Eye (tissue), 1 donor: ENCODE measurements at places on chromosomes 7 and 10.

GRCh38 chr10:43230101-43230908, 36.6 kb downstream of the RASGEF1A start:
- DNase-seq: no peak

GRCh38 chr7:37409461-37409860, 39.2 kb downstream of the ELMO1 start:
- DNase-seq: no peak

GRCh38 chr10:96638696-96639095, 51.9 kb upstream of the TM9SF3 start:
- DNase-seq: no peak

- DNase-seq: no peak
Observed at GRCh38 chr10:326894-327635, 191.8 kb downstream of the ZMYND11 start.

DNA sequence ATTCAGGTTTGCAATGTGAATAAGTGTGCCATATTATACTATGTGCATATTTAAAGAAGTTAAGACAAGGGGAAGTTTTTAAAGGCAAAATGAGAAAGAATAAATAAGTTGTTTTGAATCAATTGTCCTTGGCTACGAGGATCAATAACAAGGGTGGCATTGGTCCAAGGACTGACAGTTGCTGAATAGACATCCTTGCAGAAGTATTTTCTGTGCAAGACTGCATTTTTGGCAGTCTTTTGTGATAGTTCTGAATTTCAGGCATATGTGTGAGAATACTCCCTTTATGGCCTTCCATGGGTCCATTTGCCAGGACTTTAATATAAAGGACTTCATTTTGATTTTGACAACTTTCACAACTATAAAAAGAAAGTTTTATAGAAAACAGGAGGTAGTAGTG, 5.4 kb upstream of the LIPA start:
- DNase-seq: no peak

GRCh38 chr10:14200698-14201544, 129.8 kb downstream of the FRMD4A start:
- DNase-seq: no peak

- no peak for DNase-seq
Observed at GRCh38 chr7:84495128-84495527, 300.5 kb upstream of the SEMA3A start.

DNA sequence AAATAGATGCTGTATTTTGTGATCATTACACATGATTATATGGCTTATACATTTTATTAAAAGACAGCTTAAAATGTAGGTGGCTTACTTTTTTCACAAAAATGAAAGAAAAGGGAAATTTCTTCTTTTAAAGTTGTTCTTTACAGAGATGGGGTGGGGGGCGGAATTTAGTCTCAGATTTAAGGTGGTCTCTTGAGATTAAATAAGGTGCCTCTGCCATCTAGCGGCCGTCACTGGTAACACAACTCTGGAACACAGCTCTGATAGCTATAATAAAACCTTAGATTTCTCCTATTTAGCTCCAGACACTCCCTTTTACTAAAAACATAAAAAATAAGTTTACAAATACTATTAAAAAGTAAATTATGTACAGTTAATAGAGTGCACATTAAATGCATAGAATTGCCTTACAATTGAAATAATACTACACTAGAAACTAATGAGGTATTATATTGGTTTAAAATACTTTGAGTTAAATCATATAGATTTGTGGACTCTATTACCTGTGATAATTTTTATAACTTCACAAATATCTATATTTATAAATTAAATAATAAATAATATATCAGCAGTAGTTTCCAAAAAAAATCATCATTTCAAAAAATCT, 210.9 kb downstream of the DGKB start:
- peak; percentile 80 for DNase-seq

DNA sequence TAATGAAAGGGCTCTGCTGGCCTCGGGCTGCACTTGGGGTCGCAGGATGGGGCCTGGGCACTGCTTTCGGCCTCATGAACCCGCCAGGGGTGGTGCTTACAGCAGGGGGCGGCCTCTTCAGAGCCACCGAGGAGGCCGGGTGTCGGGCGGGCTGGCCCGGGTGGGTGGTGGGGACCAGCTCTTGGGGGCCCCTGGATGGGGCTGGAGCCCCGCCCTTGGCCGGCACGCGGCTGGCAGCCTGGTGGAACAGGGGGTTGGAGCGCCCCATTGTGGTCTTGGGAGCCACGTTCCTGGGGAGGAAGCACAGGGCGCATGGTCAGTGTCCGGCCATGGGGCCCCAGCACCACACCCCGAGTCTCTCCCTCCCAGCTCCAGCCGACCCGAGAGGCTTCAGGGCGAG, 8.8 kb downstream of the ADAM8 start:
- DNase-seq: no peak

GRCh38 chr7:128409596-128410450, at the start of gene IMPDH1:
TSS of gene IMPDH1 (minus strand) at chr7:128409982. CDS start at chr7:128409901, 81 bp downstream.
- DNase-seq: peak; percentile 90

GRCh38 chr10:13536674-13537366, 8.0 kb upstream of the BEND7 start:
- DNase-seq: peak; percentile 88

DNA sequence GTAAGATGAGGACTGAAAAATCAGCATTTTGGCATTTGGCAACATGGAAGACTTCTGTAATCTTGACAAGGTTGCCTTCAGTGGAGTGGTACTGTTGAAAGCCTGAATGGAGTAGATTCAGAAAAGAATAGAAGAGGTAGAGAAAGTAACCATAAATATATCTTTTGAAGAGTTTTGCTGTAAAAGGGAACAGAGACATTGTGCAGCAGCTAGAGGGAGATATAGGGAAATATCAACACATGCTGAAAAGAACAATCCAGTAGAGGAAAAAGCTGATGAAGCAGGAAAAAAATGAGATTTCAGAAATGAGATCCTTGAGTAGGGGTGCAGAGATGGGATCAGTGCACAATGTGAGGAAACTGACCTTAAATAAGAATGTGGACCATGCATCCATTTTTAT, 60.0 kb downstream of the RAPGEF5 start:
- no peak for DNase-seq
